ENCODE measurements at places on chromosomes 12 and 14.

DNA sequence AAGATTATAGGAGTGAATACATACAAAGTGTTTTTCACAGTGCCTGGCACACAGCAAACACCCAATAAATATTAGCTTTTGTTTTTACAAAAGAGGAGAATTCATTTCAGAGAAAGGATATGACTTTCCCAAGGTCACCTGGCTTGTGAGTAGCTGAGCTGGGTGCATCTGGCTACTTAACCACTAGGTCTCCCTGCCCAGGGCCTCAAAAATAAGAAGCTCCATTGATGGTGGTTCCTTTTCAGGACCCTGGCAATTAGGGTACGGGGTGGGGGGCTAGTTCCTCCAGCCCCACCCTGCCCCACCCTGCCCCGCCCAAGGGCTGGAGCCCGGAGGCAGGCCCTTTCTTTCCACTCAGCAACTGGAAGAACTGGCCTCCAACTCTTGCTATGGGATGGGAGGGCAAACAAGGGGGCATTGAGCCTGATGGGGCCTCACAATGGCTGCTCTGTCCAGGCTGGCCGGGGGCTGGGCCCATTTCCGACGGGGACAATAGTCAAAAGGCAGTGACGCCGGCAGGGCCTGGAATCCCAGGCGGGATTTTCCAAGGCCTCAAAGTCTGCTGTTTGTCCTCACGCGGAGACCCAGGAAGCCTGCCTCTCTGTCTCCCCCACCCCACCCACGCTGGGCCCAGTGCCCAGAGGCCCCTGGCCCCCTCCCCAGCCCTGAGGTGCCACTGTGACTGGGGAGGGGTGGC lies 8.2 kb upstream of the ATG101 start:
- DNase-seq = no peak

- DNase-seq = peak; percentile 49
These were observed 1.4 kb downstream of the DUSP6 start for GRCh38 chr12:89350630-89351488.

GRCh38 chr12:131883521-131883900 lies 10.9 kb upstream of the ULK1 start:
- no peak for DNase-seq

- DNase-seq = no peak
These were observed 18.3 kb downstream of the GALNT8 start for GRCh38 chr12:4738541-4738940.

GRCh38 chr14:59520224-59520623 lies 35.9 kb downstream of the JKAMP start:
- DNase-seq = no peak

DNA sequence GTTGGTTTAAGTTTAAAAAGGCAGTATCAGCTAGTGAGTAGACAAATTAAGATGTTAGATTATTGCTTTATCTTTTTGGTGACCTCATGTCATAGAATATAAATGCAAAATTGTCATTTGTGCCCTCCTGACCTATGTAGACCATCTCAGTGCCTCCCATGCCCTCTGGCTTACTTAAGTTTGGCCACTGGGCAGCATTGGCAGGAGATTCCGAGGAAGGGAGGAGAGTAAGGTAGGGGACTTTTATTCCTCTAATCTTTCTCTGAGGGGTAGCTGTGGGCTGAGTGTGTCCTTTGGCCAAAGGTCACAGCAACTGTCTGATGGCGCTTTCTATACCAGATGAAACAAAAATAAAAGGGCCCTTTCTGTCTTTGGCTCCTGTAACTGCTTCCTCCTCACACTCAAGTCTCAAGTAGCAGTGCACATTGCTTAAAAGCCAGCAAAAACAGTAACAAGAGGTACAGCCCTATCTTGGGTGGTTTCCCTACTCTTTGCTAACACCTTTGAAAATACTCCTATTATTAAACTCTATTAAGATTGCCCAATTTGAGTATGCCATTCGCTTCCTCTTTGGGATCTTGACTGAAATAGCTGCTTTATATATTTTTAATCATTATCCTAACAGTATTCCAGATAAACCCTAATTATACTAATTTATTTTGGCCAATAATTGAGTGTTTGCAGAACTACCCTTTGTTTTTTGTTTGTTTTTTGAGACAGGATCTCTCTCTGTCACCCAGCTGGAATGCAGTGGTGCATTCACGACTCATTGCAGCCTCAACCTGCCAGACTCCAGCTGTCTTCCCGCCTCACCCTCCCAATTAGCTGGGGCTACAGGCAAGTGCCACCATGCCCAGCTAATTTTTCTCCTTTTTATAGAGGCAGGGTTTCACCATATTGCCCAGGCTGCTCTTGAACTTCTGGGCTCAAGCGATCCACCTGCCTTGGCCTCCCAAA lies 56.5 kb upstream of the KCNH3 start:
- DNase-seq = no peak

DNA sequence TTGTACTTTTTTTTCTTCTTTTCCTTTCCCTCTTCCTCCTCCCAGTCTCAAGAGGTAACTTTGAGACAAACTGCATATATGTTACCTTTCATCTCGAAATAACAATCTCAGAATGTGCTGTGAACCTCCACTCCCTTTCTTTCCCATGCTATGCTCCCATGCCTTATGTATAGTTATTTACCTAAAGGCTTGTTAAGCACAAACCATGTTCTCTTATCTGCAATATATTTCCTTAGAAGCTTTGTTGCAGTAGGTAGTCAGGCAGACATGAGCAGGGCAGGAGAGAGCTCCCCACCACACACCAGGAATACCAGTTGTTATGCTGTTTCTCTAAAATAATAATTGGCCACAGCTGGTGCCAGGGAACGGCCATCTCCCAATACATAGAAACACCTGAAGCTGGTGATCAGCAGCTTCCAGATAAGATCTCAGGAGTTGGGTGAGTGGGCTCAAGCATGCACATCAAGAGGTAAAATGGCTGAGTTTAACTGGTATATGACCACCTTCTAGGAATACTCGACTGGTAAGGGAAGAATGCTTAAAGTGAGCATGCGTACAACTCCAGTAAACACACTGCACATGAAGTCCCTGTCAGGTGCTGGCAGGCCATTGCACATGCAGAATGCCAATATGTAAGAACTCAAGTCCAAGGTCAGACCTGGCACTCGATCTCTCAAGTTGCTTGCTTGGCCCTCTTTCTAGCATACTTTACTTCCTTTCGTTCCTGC lies 14.8 kb upstream of the DHRS2 start:
- DNase-seq = no peak

DNA sequence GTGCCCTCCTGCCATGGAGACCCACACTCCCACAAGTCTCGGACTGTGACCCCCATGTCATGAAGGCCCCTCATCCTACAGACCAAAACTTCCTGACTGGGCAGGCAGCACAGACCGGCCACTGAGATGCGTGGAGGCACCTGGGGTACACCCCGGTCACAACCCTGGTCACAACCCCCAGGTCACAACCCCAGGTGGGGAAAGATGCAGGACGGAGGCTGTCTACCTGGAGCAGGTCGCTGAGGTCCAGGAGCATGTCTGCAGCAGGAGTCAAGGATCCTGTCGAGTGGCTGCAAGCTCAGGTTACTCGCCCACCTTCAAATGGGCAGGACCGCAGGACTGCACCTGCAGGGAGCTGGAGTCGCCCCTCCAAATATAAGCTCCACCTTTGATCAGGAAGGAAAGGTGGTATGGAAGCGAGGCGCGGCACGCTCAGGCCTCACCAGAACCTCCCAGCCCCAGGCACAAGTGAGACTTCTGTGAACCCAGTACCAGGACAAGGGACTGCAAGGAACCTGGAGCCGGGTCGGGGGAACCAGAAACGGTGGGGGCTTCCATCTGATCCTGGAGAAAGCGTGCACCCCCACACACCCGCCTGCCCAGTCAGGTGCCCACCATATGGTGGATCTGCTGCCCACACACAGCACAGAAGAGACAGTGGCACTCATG lies 8.1 kb downstream of the BTBD6 start:
- DNase-seq = no peak

GRCh38 chr14:64811676-64812075 lies 68.0 kb downstream of the SPTB start:
- peak; percentile 28 for DNase-seq

DNA sequence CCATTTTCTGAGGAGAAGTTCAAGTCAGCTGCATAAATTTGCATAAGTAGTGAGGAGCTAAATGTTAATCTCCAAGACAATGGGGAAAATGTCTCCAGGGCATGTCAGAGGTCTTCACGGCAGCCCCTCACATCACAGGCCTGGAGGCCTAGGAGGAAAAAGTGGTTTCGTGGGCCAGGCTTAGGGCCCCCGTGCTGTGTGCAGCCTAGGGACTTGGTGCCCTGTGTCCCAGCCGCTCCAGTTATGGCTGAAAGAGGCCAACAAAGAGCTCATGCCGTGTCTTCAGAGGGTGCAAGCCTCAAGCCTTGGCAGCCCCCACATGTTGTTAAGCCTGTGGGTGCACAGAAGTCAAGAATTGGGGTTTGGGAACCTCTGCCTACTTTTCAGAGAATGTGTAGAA lies 41.9 kb upstream of the RD3L start:
- DNase-seq = no peak

DNA sequence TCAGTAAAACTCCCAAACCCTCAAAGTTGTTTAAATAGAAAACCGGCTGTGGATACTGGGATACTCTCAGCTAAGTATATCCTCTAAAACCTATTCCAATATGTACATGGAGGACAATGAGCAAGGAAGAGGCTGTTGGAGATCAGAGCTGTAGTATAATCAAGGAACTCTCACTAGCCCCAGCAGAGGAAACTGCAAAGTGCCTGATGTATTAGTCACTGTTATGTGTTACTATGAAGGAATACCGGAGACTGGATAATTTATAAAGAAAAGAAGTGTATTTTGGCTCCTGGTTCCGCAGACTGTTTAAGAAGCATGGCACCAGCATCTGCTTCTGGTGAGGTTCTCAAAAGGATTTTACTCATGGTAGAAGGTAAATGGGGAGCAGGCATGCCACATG lies 65.6 kb upstream of the RPL10L start:
- peak; percentile 0 for DNase-seq

- DNase-seq = peak; percentile 75
These were observed 55.1 kb downstream of the CMAS start for GRCh38 chr12:22100958-22101748.

GRCh38 chr12:15599266-15600037 lies 189.7 kb downstream of the EPS8 start:
- peak; percentile 91 for DNase-seq

GRCh38 chr12:65918021-65918420 lies 93.7 kb downstream of the HMGA2 start:
- DNase-seq = no peak

DNA sequence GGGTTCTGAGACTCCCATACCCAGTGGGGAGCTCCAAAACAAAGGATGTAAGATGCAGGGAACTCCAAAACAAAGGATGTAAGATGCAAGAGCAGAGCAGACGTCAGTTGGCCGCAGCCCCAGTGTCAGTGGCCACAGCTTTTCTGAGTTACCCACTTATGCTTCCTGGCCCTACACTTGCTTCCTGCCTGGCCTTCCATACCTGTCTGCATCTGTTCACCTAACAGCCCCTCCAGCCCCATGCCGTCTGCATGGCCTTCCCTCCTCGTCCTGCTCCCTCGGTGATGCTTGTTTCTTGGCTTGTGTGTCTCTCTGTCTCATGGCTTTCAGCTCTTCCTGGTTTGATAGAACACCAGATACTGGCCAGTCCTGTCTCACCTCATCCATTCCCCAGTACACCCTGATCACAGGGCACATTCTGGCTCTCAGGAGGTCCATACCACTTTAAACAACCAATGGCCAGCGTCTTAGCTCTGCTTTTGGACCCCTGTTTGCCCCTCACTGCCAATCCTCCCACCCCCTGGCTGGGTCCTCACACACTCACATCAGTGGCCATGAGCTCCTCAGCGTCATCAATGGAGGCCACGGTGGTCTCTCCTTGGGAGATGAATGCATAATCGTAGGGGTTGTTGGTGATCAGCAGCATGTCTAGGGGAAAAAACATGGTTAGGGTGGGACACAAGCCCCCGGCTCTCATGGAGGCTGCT lies 5.3 kb downstream of the MYH7 start:
- no peak for DNase-seq

DNA sequence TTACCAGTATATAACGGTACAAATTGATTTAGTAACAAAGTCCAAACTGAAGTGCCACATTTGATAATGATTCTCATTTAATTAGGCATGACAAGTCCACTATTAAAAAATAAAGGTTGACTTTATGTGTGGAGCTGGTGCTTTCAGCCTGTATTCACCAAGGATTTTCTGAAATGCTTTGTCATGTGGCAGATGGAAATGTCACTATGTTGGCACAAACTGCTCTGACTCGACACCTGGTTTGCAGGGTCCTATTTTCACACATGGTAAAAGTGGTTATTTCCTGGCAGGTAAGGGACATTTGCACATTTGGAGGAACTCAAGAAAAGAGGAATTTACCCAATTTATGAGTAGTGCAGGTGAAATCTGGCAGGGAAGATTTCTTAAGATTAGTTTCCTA lies 572.6 kb upstream of the MDGA2 start:
- no peak for DNase-seq

DNA sequence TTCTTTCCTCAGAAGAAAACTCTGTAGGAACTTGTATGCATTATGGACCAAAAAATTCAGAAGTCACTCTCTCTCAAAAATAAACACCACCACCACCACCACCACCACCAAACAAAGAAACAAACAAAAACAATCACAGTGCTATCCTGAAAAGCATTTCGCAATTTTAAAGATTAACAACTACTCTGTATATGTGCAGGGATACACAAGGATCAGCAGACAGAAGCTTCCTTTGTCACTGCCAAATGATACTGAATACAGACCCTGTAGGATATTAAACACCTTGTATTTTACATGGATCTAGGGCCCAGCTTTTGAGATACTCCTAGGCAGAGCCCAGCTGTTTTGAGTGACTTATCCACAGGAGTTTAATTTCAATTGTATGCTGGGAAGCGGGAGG lies 31.7 kb downstream of the ATP2B1 start:
- no peak for DNase-seq

GRCh38 chr14:95493976-95494375 lies 22.5 kb downstream of the SYNE3 start:
- no peak for DNase-seq

- no peak for DNase-seq
These were observed 8.1 kb downstream of the GPR84 start for GRCh38 chr12:54356228-54356627.

DNA sequence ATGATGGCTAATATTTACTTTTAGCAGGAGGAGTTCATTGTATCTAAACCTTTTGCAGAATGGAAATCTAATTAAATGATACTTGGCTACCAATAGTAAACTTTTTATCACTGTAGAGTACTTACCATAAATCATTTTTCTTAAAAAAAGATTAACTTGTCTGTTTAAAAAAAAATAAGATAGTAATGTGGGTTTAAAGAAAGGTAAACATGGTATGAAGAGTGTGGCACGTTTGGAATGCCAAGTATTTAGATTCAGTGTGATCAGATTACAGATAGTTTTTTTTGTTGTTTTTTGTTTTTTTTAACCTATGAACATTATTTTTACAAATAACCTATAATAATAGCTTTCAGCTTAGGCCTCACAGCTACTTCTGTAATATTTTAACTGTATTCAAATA lies 25.8 kb downstream of the KTN1 start:
- peak; percentile 47 for DNase-seq

GRCh38 chr12:52425466-52425865 lies 8.7 kb downstream of the KRT75 start:
- no peak for DNase-seq

- peak; percentile 49 for DNase-seq
These were observed 36.7 kb upstream of the RESF1 start for GRCh38 chr12:31922341-31923062.

- no peak for DNase-seq
These were observed 192.9 kb downstream of the NUAK1 start for GRCh38 chr12:105945880-105946279.

All from iris pigment epithelial cell (primary cell).